ENCODE measurements at places on chromosomes 2 and 18.

GRCh38 chr2:29075894-29076705 is 1.8 kb upstream of the PCARE start:
- no peak for DNase-seq

DNA sequence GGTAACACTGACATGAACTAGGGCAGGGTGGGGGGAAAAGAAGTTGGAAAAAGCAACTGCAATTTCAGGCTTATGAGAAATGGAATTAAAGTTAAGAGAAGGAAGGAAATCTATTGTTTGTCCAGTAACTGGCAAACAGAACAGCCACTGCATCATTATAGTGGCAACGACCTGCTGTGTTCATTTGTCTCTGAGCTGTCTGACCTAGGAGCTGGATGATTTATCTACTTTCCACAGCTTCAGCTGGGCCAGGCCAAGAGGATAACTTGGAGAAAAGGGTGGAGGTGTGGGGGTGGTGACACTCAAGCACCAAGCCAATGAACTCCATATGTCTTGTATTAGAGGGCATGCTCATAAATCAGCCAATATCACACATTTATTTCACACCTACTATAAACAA is 291.5 kb upstream of the KLHL29 start:
- DNase-seq, result no peak

DNA sequence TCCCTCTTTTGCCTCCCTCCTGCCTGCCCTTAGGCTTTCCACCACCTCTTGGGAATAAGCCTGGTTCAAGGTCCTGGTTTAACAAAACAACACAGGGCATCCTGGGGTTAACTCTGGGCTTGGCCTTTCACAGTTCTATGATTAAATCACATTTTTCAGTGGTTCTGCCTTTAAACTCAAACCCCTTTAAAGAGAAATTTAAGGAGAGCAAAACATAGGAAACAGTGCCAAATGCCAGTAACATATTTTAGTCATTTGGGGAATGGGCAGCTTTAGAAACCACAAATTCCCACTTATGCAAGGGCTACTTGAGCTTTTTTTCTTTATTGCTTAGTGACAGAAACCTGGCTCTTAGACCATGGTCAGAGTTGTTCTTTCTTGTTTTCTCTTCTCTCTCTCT is 112.2 kb upstream of the FZD5 start:
- DNase-seq, result no peak

DNA sequence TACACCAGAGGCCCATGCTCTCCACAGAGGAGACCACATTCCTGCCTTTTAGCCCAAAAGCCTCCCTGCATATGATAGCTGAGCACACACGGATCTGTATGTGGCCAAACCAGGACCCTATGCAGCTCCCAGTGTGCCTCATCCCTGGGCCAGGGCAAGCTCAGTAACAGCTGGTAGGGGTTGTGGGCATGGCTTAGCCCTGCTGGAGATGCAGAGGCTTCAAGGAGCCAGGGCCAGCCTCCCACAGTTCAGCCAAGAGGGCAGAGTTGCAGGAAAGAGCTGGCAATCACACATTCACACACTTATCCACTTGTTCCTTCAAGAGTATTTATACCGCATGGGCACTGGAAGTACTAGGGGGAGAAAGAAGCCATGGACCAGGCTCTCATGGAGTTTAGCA is 1.6 kb upstream of the LIMS2 start:
- no peak for DNase-seq

DNA sequence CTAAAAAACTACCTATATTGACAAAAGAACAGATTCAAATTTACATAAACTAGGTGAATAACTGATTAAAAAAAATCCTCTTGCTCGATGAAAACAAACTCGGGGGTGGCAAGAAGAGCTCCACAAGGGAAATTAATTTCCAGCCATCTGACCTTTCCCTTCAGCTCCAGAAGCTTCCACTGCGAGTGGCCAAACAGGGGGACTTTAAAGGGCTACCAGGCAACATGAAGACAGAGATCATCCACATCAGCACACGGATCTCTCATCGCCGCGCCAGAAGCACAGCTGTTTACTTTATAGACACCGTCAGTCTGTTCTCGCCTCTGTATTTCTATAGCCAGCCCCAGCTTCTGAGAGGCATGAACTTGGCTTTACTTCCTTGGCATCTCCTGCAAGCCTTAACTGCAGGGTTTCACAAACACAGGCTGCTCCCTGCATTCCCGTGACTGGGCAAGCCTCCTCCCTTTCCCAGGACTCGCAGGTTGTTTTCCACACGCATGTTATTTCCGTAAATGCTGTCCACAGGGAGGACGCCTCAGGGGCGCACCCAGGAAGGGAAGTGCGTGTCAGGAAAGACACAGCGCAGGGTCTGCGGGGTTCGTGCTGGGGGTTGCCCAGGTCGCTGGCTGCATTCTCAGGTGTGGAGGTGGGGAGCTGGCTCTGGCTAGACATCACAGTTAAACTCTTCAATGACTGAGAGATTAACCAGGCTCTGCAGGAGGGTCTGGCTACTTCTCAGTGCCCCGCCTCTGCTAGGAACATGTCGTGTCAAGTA is 85.0 kb downstream of the USP40 start:
- DNase-seq, result no peak
